ENCODE measurements at places on chromosomes 3 and 15.

GRCh38 chr3:157390713-157391515 lies 45.7 kb upstream of the PTX3 start:
- DNase-seq, result no peak

DNA sequence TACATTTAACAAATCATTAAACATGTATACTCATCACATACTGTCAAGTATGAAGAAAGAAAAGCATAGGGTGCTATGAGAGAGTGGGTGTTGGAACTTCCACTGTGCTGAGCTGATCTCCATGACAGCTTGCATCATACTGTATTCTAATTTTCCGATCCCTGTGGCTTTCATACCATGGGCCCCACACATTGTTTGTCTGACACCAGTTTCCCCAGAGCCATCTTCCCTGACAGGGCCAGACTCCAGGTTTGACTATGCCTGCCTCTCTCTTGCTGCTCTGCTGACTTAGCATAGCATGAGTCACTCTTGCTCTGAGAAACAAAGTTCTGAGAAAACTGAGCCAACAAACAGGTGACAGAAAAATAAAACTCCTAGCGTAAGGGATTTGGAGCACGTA lies 37.0 kb upstream of the CASR start:
- peak; percentile 56 for DNase-seq

DNA sequence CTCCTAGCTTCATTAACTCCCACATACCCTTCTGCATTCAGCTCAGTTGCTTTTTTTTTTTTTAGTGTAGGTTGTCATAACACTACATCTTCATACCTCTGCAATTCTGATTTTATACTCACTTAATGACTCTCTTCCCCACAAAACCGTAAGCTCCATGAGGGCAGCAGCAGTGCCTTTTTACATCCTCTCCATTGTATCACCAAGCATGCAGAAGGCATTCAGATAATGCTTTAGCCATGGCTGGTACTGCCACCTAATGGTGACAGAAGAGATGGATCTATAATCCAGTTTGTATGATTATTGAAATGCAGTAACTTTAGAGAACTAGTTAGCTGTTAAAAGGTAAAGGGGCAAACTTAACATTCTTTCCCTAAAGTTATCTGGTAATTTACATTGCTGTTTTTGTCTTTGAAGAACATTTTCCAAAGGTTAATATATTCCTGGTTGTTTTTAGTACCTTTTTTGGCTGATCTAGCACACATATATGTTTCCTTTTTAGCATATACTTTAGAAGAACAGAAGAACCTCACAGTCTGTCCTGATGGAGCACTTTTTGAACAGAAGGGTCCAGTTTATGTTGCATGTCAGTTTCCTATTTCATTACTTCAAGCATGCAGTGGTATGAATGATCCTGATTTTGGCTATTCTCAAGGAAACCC lies 36.8 kb downstream of the ATP1B3 start:
- peak; percentile 41 for DNase-seq

DNA sequence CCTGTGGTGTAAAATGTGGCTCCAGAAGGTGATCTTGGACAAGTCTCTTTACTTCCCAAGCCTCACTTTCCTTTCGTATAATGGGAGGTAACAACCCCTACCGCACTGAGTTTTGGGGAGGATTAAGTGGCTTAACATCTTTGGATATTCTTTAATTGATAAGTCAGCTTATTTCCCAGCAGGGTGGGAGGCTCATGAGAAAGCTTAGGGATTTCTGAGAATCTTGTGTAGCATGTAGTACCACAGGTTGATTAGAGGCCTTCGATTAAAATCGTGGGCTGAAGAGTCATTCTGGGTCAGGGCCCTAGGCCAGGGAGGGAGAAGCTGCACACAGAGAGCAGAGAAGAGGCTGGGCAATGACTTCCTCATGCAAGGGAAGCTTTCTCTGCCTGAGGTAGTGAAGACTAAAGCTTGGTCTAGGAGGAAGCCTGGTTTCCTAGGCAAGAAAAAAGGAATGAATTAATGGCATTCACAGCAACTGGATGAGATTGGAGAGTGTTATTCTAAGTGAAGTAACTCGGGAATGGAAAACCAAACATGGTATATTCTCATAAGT lies 1.5 kb upstream of the NMNAT3 start:
- no peak for DNase-seq

- DNase-seq, result no peak
Observed at GRCh38 chr15:71329041-71329440, 213.8 kb downstream of the THSD4 start.

- DNase-seq, result no peak
Observed at GRCh38 chr15:64693134-64693533, 82.3 kb downstream of the RBPMS2 start.

GRCh38 chr3:37321377-37321781 lies 147.0 kb upstream of the LRRFIP2 start:
- no peak for DNase-seq

GRCh38 chr15:68767833-68768232 lies 52.9 kb downstream of the ANP32A start:
- no peak for DNase-seq

- DNase-seq, result no peak
Observed at GRCh38 chr3:132343018-132343612, 25.9 kb downstream of the ACP3 start.

DNA sequence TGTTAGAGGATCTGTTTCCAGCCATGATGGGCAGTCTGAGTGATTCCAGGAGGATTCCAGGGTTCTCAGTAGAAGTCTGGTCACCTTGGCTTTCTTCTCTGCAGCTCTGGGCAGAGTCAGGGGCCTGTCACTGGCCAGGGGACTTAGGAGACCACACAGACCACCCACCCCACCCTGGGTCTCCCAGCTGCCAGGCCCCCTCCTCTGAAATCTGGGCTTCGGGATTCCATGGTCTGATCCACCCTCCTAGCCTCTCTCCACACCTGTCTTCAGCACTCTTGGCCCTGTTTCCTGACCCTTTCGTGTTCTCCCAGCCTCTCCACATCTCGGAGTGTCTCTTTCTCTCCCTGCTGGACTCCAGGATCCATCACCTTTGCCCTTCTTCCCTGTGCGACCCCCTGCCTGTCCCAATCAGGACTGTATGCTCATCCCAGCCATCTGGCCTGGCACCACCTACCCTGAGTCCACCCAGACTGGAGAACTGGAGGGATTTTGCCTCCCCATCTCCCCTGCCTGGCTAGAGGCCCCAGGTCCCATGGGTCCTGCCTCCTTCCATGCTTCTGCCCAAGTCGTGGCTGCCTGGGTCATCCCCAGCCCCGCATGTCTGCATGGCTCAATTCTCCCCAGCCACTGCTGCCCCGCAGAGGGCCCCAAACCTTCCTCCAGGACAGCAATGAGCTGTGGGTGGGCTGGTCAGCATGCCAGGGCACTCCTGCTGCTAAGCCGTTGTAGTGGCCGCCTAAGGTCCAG lies 34.3 kb downstream of the GOLGA6L10 start:
- DNase-seq, result no peak

GRCh38 chr15:88802250-88802990 lies 816 bp upstream of the ACAN start:
- DNase-seq, result no peak

DNA sequence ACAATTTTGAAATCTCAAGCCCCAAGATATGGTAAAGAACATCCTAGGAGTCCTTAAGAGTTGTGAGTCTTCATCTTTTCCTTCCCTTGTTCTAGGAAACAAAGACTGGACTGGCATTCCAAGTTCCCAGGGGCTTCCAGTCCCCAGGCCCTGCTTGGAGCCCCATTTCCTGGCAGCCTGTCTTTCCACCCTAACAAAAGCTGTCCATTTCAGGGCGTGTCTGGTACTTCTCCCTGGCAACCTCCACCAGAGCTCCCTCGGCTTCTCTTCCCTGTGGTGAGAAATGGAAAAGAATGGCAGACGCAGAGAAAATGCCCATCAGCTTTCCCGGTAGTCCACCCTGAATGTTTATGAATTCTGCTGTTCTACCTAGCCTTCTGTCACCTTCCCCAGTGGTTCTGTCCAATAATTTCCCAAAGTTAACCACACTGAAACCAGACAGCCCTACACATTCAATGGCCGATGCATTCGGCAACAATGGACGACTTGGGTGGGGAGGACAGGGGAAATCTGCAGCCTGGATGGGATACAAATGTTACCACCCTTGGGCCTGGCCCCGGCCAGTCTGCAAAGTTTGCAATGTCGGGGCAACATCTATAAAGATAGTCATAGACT lies 6.8 kb downstream of the RAB6B start:
- no peak for DNase-seq

GRCh38 chr15:33959844-33960548 lies 8.3 kb upstream of the CHRM5 start:
- no peak for DNase-seq

GRCh38 chr3:66253790-66254620 lies 33.2 kb downstream of the SLC25A26 start:
- no peak for DNase-seq

DNA sequence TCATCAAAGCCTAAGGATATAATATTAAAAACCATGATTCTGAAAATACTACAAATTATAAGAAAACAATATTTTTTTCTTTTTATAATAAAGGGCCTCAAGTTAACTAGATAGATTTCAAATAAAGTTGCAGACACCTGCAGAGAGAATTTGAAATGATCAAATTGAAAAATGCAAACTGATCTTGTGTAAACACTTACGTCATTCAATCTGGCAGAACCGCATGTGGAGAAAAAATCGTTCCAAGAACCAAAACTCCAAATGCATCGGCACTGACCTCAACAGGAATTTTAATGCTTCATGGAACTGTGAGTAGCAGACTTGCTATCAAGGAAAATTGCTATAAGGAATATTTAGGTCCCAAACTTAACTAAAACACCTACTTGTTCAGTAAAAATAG lies 17.2 kb downstream of the CPA3 start:
- no peak for DNase-seq

GRCh38 chr15:100537331-100537730 lies 8.6 kb upstream of the CERS3 start:
- no peak for DNase-seq

DNA sequence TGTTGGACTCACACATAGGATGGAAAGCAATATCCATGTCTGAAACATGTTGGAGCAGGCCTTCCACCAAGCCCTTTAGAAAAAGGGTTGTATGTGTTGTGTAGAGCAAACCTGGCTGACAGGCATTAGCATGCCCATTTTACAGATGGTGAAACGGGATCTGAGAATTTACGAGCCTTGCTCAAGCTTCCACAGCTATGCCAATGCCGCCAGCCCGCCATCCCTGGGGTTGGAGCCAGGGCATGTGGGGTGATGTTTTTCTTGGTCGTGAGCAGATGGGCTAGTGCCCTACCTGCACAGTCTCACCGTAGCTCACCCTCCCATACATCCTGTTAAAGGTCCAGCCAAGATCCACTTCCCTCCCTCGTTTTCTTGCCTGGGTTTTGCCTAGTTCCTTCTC lies 97.5 kb upstream of the TLE3 start:
- no peak for DNase-seq

- no peak for DNase-seq
Observed at GRCh38 chr15:40092256-40092978, 16.3 kb downstream of the BMF start.

GRCh38 chr3:109081746-109082510 lies 36.0 kb downstream of the MORC1 start:
- DNase-seq, result no peak

DNA sequence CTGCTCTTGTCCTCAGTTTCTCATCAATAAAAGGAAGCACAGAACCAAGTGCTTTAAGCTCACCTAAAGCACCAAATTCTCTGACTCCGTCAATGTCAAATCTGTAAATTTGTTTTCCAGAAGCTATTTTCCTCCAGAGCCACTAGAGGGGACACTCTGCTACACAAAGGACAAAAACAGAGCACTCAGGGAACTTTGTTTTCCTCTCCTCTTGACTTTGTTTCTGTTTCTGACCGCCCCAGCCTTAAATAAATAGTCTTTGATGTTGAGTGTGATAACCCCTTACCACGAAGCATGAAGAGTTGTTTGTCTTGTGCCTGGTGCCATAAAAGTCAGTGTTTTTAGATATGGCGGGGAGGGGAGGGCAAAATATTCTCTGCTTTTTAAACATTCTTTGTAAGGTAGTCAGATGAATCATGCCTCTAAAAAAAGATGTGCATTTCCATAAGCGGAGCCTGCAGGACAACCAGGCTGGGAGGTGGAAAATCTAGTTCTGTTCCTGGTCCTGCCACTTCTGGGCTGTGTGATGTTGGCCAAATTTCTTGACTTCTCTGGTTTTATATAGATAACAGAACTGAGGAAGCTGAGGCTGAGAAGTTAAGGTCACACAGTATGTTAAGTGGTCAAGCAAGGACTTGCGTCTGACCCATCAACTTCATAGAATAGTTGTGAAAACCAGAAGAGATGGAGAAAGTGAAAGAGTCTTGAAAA lies 7.3 kb upstream of the ZBTB38 start:
- DNase-seq, result no peak

- no peak for DNase-seq
Observed at GRCh38 chr3:119930286-119930685, 148.4 kb downstream of the NR1I2 start.

DNA sequence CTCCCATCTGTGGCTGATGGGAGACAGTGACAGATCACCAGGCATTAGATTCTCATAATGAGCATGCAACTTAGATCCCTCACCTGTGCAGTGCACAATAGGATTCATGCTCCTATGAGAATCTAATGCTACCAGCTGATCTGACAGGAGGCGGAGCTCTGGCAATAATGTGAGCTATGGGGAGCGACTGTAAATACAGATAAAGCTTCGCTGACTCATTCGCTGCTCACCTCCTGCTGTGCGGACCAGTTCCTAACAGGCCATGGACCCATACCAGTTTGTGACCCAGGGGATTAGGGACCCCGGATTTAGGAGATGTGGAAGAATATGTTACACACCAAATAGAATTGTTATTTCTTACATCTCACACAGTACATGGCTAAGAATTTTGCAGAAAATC lies 6.7 kb downstream of the ARGFX start:
- no peak for DNase-seq

DNA sequence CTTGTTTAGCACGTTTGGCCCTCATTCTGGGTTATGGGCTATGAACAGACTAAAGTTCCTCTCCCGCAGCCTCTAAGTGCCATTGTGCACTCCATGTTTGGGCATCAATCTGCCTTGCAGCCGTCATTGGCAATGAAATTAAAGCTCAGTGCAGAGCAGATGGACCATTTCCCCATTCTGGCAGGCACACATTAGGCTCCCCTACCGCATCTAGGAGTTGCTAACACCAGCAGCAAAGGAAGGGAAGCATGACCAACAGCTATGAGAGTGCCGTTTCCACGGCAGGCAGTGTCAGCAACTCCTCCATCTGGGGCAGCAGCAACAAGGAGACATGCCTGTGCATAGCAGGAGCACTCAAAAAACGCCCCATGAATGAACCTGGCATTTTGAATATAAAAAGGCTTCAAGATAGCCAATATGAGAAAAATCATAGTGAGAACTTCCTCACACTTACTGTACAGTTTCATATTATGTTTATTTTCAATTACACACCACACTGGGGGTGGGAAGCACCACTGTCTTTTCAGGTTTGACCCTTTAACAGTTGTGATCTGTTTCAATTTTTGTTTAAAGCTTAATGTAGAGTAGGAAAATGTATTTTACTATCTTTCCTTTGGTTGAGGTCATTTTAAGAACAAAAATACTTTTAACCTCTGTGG lies 218.7 kb downstream of the KCNMB2 start:
- DNase-seq, result no peak

- DNase-seq, result no peak
Observed at GRCh38 chr15:73856458-73857192, 16.7 kb upstream of the TBC1D21 start.

Measured in activated naive CD4-positive, alpha-beta T cell treated with anti-CD3 and anti-CD28 coated beads, Interleukin-2, amount 50 U/mL, for 16 hours (primary cell).